ENCODE measurements at places on chromosomes 2 and 18.

- DNase-seq = no peak
Observed at GRCh38 chr18:22189449-22190166, 20.2 kb downstream of the GATA6 start.

DNA sequence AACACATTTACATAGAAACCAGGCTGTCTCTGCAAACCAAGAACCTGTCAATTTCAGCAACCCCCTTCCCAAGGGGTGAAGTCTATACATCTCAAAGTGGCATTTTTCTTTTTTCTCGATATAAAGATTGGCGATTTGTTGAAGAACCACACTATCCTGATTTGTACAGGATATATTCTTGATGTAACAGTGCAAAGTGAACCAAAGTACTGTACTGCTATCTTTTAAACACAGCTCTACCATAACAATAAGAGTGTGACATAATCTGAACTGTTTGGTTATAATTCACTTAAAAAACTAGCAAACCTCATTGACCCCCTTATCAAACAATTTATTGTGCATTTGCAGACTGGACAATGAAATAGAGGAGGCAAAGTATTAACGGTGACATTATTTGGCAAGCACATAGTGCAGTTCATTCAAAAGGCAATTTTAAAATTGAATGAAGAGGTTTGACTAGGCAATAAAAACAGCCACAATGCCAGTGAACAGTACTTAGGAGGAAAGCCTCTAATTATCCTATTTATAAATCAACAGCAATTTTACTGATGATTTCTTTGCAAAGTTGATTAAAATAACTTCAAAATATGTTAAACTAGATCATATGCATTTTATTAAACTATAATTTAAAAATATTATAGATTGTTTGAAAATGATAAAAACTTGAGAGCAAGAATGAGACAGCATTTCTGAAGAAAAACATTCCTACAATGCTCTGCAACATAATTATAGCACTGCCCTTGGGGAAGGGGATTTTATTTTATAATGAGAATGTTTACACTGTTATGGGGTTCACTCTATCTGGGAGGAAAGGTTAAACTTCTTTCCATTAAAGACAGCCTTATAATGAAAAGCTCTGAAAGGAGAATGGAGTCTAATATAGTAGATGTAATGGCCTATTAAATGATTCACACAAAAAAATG lies 440.9 kb downstream of the ZEB2 start:
- no peak for DNase-seq

- no peak for DNase-seq
Observed at GRCh38 chr18:36589857-36590543, 238.8 kb downstream of the TPGS2 start.

- no peak for DNase-seq
Observed at GRCh38 chr2:66236816-66237802, 197.8 kb upstream of the MEIS1 start.

DNA sequence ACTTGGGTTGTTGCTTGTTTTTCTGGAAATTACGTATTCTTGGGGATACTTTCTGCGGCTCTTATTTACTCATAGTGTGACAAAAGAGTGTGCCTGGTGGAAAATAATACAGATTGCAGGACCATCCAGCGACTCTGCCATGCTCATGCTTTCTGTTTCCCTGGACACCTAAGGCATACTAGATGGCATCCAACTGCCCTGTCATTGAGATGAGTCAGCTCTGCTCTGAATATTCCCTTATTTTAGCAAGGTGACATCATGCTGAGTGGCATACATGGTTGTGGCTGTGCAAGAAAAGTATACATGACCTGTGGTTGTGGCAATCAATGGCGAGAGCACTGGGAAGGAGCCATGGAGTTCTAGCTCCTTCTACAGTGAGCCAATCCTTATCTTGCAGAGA lies 471.0 kb downstream of the TMEM182 start:
- DNase-seq = no peak

GRCh38 chr18:2111456-2111855 lies 459.8 kb downstream of the METTL4 start:
- no peak for DNase-seq

Measured in substantia nigra (tissue), 51 donors.